Astrocyte of the hippocampus (primary cell): ENCODE measurements at places on chromosomes 2 and 18.

- no peak for DNase-seq
Observed at GRCh38 chr18:13628211-13628610, 98.1 kb downstream of the FAM210A start.

DNA sequence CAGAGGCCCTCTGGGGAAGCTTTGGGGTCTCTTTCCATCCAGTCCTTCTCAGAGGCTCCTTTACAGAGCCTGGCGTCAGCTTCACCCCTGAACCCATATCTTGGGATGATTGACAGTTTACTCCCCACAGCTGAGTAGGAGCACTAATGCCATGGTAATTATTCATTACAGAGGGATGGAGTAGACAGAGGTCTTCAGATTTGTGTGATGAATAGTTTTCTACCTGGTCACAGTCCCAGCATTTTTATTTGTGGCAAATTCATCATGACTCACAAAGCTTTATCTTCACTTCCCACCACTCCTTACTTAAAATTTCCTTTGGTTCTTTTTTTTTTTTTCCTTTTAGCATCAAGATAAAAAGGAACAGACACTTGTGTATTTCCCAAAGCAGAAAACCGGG, 104.2 kb downstream of the CCDC85A start:
- peak; percentile 64 for DNase-seq

DNA sequence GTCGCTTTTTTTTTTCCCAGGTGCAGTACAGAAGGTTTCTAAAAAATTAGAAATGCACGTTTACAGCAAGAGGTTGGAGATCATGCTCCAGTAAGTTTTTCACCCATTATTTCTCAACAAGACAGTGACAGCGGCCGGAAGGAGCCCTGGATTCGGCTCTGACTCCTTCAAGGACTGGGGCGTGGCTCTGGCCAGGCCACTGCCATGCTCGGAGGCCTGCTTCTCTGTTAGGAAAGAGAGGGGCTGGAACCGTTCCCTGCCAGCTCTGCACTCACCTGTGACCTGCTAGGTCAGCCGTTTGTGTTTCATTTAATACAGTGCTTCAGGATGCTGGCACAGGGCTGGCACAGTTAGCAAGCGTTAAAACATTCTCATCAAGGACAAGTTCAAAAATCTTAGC, 6.7 kb upstream of the IAH1 start:
- DNase-seq, result no peak

- no peak for DNase-seq
Observed at GRCh38 chr2:113705982-113706523, 50.4 kb downstream of the SLC35F5 start.

DNA sequence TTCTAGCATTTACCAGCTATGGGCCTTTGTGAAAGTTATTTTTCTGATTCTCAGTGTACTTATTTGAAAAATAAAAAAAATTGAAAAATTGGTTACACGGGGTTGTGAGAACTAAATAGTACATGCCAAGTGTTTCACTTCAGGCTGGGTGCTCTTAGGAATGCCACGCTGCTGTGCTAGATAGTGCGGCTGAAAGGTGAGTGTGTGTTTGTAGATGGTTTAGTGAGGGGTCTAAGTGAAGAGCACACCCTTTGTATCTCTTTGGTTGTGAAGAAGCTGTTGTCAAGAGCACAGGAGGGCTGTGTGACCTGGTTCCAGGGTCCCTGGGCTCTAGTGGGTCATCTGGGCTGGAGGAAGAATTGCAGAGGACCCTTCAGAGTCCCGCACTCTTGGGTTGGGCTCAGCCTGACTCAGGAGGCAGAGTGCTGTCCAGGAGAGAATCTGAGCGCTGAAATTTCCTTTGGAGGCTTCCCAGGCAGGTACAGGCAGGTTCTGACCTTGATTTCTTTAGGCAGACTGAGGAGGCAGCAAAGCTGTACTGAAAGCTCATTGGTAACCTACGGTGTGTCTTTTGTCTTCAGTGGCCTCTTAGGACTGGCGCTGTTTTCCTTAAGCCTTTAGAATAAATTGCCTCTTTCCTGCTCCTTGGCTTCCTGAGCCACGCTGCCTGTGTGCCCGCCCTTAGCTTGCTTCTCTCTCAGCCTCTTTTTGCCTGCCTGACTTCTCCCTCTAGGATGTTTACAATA, 44.4 kb downstream of the MAP4K4 start:
- peak; percentile 40 for DNase-seq

GRCh38 chr2:101328474-101329007, 20.0 kb upstream of the RNF149 start:
- DNase-seq, result no peak
